ENCODE measurements at places on chromosomes 7 and 10.

GRCh38 chr7:112056409-112056808 lies 149.8 kb downstream of the DOCK4 start:
- DNase-seq: no peak

GRCh38 chr7:144691240-144691639 lies 144.6 kb downstream of the TPK1 start:
- no peak for DNase-seq

DNA sequence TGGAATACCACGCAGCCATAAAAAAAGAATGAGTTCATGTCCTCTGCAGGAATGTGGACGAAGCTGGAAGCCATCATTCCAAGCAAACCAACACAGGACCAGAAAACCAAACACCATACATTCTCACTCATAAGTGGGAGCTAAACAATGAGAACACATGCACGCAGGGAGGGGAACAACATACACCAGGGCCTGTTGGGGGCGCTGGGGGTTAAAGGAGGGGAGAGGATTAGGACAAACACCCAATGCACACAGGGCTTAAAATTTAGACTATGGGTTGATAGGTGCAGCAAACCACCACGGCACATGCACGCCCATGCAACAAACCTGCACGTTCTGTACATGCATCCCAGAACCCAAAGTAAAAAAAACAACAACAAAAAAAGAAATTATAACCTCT lies 23.3 kb downstream of the RNF133 start:
- DNase-seq: no peak

- DNase-seq: no peak
Measured at GRCh38 chr10:20760460-20760859, 136.7 kb downstream of the NEBL start.

DNA sequence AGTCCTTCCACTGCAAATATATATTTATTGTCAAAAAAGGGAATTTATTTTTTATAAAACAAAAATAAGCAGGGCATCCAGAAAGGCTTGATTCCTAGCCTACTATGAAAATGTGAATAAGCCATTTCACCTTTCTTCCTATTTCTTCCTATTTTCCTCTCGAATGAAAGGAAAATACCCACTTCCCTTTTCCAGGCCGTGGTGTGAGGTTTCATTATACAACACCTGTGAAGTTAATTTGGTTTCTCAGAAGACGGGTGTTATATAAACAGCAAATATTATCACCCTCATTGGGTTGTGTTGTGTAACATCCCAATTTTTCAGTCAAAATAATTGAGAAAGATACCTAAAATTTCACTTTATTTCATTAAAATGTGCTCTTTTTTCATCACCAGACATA lies 214.3 kb downstream of the DGKB start:
- no peak for DNase-seq

- no peak for DNase-seq
Measured at GRCh38 chr10:44931621-44932516, 20.7 kb downstream of the TMEM72 start.

GRCh38 chr7:96310110-96310509 lies 11.8 kb downstream of the SLC25A13 start:
- DNase-seq: no peak

DNA sequence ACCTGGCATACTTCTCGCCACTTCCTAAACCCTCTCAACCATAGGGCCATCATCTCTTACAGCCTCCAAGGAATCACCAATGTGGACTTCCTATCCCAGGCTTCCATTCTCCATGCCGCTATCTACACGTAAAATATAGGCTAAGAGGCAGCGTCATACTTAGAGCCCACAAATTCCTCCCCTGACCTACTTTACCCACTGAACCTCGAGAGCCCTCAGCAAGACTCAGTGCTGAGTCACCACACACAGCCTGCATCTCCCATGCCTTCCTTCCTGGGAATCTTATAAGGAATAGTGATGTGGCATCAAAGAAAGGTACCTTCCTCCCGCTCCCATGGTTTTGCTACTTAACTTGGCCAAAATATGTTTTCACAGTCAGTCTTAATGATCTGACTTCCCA lies 435.6 kb upstream of the NFE2L3 start:
- no peak for DNase-seq

DNA sequence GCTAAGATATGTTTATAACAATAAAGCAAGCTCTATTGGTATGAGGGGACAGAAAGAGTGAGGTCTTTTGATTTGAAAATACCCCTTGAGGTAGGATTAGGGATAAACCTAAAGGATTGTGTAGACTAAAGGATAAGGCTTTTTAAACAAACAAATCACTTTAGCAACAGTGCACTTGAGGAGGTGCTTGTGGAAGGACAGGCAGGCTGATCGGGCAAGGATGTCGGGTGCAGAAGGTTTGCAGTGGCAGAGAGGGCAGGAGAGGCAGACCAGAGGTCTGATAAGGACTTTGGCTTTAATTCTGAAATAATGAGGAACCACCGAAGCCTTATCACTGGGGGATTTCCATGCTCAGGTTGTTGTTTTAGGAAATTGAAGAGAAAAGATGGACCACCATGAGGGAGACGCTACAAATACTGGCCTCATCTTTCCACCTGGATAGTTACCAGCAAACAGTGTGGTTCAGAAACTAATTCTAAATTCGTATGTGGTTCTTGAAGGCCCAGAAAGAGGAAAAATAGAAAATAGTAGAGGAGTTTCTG lies 119.5 kb upstream of the KLF6 start:
- no peak for DNase-seq

DNA sequence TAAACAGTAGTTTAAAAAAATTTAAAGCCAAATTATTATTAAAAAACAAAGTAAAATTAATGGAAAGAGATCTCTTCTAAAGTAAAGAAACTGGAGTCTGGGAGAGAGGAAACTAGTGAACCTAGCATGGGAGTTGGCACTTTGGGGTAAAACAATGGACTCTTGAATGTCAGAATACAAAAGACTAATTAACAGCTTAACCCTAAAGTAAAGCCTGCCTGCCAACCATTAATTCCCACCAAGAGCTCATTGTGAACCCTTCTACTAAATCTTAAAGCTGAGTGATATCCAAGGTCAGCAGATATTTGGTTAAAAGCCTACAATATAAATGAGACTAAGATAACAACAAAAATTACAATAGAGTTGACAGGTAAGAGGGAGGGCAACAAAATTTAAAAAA lies 36.5 kb downstream of the KMT2C start:
- DNase-seq: no peak

- no peak for DNase-seq
Measured at GRCh38 chr10:27241010-27241651, 534 bp upstream of the ACBD5 start.

GRCh38 chr10:126902157-126902556 lies 3.1 kb upstream of the DOCK1 start:
- DNase-seq: no peak

- no peak for DNase-seq
Measured at GRCh38 chr7:78225534-78225933, 427.0 kb downstream of the PHTF2 start.

DNA sequence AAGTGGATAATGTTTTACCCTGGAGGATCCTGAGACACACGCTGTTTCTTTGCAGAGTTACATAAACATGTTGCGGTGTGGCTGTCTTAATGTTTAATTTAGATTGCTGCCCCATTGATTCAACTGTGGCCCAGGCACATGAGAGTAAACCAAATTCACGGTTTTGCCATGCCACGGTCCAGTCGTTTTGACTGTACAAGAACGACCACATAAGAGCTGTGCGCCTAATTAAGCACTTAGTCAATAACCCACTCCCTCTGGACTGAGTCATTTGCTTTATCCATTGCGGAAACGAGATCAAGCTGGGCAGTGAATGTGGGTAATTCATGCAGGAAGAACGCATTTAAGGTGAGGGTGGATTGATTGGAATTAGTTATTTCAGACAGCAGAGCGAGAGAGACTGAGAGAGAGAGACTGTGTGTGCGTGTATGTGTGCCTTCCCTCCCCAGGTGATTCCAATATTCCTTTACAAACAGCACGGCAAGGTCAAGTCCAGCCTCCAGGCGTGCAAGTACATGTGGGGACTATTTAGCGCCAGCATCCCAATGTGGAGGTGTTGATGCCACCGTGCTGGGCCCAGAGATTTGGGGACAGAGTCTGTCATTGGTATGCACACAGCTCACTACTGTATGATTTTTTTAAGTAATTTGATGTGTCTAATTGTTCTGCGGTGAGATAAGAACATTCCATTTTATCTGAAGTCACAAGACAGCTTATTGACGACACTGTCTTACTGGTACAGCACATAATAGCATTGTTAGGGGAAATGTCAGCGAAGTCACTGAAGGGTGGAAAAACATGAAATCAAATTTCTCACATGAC lies 8.4 kb upstream of the TEX36 start:
- DNase-seq: peak; percentile 38

DNA sequence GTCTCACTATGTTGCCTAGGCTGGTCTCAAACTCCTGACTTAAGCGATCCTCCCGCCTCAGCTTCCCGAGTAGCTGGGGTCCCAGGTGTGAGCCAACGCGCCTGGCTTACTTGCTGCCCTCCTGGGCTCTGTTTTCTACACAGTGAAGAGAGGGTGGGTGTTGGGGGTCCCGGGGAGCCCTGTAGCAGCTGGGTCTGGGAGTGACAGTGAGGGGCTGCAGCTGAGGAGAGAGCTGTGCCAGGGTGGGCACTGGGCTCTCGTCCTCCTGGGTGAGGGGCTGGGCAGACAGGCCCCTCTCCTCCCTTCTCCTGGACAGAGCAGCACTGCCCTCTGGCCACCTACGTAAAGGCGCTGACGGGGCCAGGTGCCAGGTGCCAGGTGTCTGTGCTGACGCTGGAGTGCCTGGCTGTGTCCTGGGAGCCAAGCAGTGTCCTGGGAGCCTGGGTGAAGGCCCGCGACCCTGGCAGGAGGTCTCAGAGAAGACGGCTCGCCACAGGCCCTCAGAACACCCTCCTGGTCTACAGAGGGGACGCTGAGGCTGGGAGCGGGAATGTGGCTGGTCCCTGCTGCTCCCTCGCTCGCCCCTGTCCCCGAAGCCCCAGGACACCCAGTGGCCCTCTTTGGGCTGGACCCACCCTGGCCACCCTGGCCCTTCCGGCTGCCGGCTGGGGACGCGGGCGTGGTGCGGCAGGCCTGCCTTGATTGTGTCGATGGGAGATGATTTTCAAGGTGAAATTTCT lies 35.6 kb downstream of the UNCX start:
- DNase-seq: no peak

DNA sequence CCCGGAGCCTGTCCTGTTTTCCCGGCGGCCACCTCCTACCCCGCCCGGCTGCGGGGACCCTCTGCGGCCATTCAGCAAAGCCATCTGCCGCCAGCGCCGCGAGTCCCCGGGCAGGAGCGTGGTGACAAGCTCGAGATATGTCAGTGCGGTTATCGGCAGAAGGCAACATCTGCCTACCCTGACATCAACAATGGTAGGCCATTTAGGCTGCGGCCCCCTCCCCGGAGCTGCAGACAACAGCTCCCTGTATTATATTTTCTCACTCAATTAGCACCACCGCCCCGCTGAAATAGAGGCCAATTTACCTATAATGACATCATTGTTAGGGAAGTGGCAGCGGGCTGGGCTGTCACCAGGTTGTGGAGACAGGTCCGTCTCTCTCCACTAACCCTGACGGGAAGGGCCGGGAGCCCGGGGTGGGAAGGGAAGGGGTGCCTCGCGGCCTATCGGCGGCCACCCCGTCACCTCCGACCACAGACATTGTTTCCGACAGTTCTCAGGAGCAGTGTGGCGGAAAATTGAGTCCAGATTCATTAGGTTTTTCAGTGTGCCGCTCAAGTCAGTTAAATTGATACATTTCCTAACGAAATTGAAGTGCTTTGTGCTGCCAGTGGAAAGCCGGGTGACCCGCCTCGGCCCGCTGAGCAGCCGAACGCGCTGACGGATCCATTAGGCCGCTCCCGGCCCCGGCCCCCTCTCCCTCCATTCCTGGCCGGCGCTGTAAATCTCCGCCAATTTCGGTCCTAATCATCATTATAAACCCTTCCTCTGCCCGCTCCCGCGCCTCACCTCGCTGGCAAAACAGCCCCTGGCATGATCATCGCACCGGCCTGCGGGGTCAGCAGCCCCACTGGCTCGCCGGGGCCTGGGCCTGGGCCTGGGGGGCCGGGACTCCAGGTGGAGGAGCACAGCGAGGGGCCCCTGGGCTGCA lies 43.0 kb downstream of the UNCX start:
- peak; percentile 25 for DNase-seq

DNA sequence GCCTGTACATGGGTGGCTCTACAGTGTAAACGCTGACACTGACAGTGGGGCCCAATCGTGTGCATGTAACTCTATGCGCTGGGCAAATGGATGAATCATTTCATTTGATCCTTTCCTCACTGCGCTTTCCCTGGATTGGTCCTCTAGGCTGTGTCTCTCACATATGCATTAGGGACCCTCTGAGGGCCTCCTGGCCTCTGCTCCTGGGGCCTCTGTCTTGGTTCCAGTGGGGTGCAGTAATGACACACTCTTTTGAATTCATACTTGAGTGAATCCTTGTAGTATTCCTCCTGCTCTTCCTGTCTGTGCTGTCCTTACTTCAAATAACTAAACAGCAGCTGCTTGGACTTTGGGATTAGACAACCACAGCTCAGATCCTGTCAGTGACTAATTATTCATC lies 176.5 kb upstream of the ADO start:
- no peak for DNase-seq

DNA sequence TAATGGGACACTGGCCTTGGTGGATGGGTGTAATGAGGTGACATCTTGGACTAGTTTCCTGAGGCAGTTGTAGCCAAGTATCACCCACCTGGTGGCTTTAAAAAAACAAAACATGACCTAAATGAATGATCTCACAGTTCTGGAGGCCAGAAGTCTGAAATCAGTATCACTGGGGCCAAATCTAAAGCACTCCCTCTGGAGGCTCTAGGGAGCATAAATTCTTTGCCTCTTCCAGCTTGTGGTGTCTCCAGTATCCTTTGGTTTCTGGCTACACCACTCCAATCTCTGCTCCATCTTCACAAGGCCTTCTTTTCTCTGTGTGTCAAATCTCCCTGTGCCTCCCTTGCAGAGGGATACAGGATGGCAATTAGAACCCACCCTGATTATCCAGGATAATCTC lies 342.9 kb downstream of the CALN1 start:
- DNase-seq: no peak

GRCh38 chr10:79403441-79404230 lies 41.8 kb downstream of the ZCCHC24 start:
- no peak for DNase-seq

DNA sequence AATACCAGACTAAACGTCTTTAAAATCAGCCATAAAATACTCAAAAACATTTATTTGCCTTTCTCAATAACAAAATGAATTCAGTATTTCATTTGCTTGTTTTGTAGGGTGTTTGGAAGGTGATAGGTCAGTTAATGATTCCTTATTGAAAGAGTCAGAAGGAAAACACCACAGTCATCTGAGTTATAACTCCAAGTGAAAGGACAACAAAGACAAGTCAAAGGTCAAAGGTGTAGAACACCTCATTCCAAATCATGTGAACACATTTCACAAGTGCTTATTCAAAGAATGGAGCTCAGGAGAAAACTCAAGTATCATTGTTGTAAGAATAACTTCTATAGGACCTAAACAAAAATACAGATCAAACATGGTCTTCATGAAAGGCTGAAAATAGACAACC lies 318.6 kb upstream of the PHF14 start:
- no peak for DNase-seq

- peak; percentile 63 for DNase-seq
Measured at GRCh38 chr7:4931943-4932342, 27.0 kb downstream of the MMD2 start.
